ENCODE measurements at places on chromosomes 2 and 18. TPM values are rescaled to one million over a fixed set of nuclear protein-coding genes. Genes with fewer than 3 reads are reported as not detected.

DNA sequence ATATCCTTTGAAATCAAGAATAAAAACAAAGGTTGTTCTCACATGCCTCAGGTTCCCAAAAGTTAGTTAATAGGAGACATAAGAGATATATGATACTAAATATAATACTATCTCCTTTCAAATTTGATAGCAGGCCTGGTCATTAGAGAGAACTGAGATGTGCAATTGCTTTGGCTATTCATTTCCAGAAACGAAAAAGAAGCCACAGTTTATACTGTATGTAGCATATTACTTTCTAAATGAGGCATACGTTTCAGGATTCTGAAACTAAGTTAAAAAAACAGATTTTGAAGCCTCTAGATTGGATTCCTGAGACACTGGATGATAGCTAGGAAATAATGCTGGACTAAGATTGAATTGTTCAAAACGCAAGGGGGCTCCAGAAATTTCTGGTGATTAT is 7.1 kb downstream of the PPP1R1C start:
- ATAC-seq, result peak; percentile 39

Gene KCNG2
- total RNA-seq, result not detected

Gene KLHL41
- total RNA-seq, result not detected

Gene GCKR
- total RNA-seq, result not detected

Gene SERPINB10
- not detected for total RNA-seq

Gene ARHGAP28
- not detected for total RNA-seq

Gene IL1A
- total RNA-seq, result 4.3 TPM

Data from activated T-helper 17 cell treated with anti-CD3 and anti-CD28 coated beads, Interleukin-2, amount 50 U/mL, for 72 hours (primary cell).